ENCODE measurements at places on chromosomes 6 and 20.

GRCh38 chr6:107057679-107058078 lies 29.7 kb downstream of the MTRES1 start:
- no peak for DNase-seq

DNA sequence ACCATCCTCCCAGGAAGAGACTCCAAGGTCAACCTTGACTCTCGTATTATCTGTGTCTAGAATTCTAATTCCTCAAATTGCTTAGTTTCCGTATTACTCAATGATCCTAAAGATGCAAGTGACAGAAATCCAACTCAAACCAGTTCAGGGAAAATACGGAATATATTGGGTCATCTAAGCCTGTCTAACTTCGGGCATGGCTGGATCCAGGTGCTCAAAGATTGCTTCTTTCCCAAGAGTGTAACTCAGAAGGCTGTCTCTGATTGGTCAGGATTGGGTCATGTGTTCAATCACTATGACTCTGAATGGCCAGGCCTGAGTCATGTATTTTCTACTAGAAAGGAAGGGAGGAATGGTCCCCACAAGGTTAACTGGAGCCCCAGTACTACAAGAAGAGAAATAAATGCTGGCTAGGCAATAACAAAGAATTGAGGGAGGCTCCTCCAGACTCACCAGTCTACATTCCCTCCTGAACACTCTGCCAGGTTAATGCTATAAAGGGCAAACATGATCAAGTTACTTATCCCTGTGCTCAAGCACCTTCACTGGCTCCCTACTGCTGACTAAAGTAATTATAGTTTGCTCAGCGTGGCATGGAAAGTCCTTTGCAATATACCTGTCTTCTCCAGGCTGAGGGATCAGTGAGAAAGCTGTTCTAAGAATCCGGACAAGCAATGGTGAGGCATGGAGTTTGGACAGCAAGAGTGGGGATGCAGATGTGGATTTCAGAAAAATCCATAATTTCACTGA lies 15.4 kb upstream of the PREX1 start:
- DNase-seq = no peak

- peak; percentile 34 for DNase-seq
Observed at GRCh38 chr6:299104-299980, 7.1 kb downstream of the DUSP22 start.

DNA sequence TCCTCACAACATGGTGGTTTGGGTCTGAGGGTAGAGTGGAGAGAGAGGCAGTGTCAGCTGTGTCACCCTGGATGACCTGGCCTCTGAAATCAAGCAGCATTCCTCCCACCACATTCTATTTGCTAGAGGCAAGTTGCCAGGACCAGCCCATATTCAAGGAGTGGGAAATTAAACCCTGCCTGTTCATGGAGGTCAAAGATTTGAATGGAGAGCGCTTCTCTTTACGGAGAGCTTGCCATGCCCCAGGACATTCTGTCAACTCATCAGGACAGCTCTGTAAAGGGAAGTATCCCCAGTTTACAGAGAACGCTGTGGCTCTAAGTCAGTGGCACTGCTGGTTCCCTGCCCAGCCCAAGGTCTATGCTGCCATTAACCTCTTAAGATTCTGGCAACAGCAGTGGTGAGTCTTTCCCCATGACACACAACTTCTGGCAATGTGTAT lies 90.0 kb upstream of the INSM1 start:
- no peak for DNase-seq

DNA sequence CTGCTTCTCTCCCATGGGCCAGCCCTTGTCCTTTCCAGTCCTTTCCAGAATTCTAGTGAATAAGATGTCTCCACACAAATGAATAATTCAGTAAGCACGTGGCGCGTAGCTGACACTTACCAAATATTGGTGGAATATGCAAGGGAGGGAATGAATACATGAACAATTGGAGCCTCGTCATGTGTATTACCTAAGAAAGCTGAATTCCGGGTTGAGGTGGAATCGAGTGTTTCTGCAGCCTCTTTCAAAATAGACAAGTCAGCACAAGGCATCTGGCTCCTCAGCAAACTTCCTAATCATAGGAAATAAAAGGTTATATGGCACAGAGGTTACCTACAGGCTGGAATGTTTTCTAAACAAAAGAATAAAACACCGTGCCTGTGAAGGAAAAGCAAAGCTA lies 47.0 kb upstream of the NT5E start:
- no peak for DNase-seq

Measured in activated CD8-positive, alpha-beta memory T cell treated with anti-CD3 and anti-CD28 coated beads, Interleukin-2, amount 10 ng/mL, durations not matched to agents 7 days and 5 days (primary cell).